ENCODE measurements at places on chromosomes 3 and 15.

DNA sequence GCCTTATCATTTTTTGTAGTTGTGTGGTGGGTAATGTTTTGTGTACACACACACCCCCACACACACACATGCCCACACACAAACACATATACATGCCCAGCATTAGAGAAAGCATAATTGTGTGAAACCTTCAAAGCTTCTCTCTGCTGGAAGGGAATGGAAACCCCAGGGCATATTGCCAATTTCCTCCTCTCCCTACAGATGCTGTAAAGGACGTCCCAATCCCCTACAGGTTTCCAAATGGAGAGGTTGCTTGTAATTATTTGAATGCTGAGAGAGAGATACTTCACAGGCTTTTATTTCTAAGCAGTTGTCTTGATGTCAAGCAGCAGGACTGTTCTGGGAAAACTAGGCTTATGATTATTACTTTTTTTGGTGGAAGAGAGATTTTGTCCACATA is 23.0 kb upstream of the CCK start:
- DNase-seq: no peak

DNA sequence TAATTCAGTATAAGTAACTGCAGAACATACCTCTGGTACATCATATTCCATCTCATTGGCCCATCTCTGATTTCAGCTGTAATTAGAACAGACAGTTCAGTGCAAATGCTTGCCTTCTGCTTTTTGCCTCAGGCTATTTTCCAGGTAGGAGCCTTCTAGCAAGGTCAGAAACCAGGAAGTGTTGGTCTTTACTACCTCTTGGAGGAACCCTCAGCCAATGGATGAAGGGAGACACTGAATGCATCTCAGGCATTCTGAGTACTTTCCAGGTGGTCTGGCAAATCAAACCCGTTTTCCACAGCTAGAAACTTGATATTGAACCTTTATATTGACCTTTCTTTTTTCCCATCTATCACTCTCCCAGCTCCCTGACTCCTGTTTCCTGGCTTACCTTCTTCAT is 348.5 kb upstream of the SOX2 start:
- DNase-seq: no peak

- DNase-seq: no peak
Measured at GRCh38 chr15:69972436-69972835, 125.3 kb downstream of the TLE3 start.

DNA sequence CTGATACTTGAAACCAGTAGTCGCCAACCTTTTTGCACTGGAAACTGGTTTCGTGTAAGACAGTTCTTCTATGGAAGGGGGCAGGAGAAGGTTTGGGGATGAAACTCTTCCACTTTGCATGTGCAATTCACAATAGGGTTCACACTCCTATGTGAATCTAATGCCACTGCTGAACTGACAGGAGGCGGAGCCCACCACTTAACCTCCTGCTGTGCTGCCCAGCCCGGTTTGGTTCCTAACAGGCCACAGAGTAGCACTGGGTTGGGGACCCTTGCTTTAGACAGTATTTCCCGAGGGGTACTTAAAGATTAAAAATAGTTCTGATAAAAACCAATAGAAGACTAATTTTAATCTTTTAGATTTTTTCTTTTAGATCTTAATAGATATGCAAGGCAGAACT is 11.1 kb downstream of the TFG start:
- no peak for DNase-seq

DNA sequence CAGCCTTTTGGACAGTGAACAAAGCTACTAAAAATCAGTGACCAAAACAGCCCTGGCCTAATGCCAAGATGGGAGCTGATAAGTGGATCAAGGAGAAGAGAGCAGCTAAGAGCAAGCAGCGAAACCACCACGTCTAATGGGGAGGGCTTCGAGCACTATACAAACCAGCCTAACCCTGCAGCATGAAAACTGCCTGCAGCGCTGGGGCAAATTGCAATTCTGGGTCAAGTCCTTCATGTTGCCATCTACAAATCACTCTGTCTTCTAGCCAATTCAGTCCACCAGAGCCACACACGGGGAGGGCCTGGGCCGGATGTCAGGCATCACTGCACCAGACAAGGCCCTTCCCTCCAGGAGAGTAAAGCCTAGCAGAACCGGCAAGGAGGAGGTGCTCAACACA is 30.5 kb upstream of the SPATA12 start:
- DNase-seq: no peak
